Muscle of arm (tissue), 14 donors: ENCODE measurements at places on chromosomes 13 and 19.

DNA sequence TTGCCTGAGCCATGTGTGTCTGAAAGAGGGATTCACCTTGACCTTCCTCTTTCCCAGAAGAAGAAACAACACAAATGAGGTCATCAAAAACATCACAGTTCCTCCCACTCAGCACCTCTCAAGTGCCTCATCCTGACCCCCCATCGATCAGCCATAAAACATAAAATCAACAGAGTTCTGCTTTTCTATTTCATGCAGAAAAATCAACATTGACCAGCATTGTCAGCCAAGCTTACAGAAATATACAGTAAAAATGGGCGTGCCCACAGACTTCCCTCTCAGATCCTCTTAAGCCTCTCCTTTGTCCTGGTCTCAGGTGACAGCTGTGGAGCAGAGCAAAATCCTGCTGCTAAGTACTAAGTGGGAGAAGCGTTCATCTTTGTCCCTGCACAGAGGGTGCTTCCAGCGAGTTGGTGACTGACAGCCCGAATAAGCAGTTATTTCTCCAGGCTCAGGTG lies 213.3 kb downstream of the OLFM4 start:
- no peak for DNase-seq

- DNase-seq = no peak
Measured at GRCh38 chr19:45824041-45824471, 8.9 kb upstream of the RSPH6A start.

GRCh38 chr19:47032171-47032811 lies 12.7 kb downstream of the NPAS1 start:
- DNase-seq = no peak

- DNase-seq = no peak
Measured at GRCh38 chr19:51559240-51559639, 11.8 kb upstream of the ZNF175 start.

GRCh38 chr13:33649212-33649878 lies 168.6 kb upstream of the RFC3 start:
- DNase-seq = no peak
